Foreskin keratinocyte (primary cell): ENCODE measurements at places on chromosomes 11 and 22. TPM values are rescaled to one million over a fixed set of nuclear protein-coding genes. Genes with fewer than 3 reads are reported as not detected.

NNMT gene
- total RNA-seq, result not detected in 2 replicates

CABP7 gene
- total RNA-seq, result not detected in 2 replicates

DNA sequence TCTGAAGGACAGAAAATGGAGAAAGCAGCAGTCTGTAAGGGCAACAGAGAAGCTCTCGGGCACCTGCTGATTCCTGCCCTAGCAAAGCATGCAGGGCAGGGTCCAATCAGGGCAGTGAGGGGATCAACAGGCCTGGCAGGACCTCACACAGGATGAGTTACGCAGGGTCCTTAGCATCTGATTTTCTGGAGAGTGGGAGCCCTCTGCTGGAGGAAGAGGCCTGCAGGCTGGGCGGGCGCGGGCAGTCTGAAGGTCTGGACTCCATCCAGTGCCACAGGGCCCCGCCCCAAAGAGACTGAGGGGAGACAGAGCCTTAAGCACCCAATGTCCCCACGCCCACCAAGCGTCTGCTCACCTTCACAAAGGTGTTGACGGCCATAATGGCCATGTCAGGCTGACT is 28.9 kb downstream of the AP1B1 start:
- DNase-seq, result no peak

GRCh38 chr11:10838881-10839280 is 19.0 kb downstream of the ZBED5 start:
- DNase-seq, result no peak

GRCh38 chr11:120289426-120289825 is 35.7 kb upstream of the TLCD5 start:
- DNase-seq, result no peak

DNA sequence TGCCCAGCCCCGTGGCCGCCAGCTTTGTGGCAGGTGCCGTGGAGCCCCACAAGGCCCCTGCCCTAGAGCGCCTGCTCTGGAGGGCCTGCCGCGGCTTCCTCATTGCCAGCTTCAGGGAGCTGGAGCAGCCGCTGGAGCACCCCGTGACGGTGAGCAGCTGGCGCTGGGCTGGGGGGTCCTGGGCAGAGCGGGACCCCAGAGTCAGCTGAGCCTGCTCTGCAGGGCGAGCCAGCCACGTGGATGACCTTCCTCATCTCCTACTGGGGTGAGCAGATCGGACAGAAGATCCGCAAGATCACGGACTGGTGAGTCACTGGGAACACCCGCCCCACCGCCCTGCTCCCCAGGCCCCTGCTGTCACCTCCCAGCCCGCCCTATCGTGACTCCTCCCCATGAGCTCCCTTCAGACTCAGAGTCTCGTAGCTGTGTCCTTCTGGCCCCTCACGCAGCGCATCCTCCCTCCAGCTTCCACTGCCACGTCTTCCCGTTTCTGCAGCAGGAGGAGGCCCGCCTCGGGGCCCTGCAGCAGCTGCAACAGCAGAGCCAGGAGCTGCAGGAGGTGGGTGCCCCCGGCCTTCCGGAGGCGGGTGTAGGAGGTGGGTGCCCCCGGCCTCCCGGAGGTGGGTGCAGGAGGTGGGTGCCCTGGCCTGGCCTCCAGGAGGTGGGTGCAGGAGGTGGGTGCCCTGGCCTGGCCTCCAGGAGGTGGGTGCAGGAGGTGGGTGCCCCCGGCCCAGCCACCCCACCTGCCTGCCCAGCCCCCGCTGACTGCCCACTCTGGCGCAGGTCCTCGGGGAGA is 4.7 kb downstream of the TCIRG1 start:
- DNase-seq, result no peak

KRTAP5-5 gene
- total RNA-seq, result not detected in 2 replicates

- no peak for DNase-seq
These were observed at the start of gene LMO2 for GRCh38 chr11:33891714-33892327. LMO2 (minus strand) TSS chr11:33892076; CDS start chr11:33869716, 22,360 bp downstream.

LRP4 gene
- total RNA-seq, result 9.0 and 9.5 TPM in 2 replicates

SLCO2B1 gene
- total RNA-seq, result not detected in 2 replicates
